ENCODE measurements at places on chromosomes 4 and X.

GRCh38 chr4:42347076-42347475 is 50.2 kb upstream of the SHISA3 start:
- DNase-seq, result no peak

DNA sequence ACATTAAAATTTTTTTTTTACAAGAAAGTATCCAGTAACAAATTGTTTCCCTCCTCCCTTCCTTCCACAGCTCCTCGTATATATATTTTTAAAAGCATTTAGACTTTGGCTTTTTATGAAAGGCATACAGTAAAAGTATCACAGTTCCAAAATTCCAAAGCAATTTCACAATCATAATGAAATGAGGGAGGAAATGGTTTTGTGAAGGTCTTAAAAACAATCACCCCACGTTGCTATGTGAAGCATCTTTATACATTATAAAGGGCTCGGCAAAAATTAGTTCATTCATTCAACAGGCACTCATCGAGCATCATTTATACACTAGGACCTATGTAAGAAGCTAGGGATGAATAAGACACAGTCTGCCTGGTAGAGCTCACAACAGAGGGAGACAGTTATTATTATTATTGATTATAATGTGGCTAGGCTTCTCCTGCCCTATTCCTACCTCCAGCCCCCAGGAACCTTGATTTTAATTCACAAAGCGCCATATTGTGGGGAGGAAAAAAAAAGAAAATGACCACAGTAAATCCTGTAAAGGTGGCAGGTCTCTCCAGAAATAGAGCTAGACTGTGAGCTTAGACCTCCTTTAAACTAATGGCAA is 239.9 kb downstream of the MAML3 start:
- DNase-seq, result no peak

- DNase-seq, result no peak
These were observed 45.4 kb downstream of the SMARCAD1 start for GRCh38 chr4:94253036-94253435.

GRCh38 chrX:47446971-47447370 is 36.1 kb downstream of the ZNF41 start:
- no peak for DNase-seq

DNA sequence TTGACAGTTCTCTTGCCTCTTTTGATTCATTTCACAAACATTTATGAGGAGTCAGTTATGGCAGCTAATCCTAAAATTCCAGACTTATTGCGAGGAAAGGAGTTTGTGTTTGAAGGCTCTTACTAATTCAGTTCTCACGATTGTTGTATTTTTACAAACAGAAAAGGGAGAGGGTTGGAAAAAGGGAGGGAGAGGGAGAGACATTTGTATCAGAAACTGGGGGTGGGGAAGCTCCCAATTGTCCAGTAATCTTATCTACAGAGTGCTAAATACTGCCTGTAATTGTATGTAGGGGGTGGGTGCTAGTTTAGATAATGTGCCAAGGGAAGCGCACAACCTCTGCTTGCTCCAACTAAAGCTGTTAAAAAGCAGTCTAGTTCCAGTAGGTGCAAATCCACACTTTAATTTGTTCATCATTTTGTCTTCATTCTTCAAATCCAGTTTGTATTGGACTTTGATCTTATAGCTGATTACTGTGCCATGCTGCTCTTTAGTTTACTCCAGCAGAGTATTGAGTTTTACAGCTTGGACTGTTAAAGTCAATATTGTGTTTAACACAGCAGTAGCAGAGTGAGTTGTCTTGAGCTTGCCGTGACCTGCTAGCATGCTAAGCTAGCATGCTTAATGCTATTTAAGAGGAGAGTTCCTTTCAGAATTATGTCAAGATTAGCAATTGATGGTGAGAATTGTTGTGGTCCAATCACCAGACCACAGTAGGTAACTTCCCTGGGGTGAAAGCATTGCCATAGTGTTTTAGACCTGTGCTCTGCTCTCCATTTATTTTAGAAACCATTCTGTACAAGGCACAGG is 13.9 kb downstream of the FNIP2 start:
- DNase-seq, result no peak

Measured in frontal cortex (tissue), 4 donors.